ENCODE measurements at places on chromosomes 1 and 21.

DNA sequence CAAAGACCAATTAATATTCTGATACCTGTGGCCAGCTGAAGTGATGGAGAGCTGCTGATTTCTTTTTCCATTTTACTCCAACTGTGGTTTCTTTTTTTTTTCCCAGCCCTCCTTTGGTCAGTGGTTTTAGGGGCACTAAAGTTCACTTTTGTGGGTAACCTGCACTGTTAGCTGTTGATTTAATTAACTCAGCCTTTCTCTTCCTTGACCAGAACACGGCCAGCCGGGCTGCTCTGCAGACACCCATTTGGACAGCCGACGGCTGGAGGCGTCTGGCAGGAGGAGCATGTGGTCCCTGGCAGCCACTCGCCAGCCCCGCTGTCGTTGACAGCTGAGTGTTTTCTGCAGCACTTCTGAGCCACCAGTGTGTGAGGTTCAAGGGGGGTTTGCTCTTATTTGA, 136.2 kb upstream of the RUNX3 start:
- DNase-seq: no peak

- no peak for DNase-seq
Measured at GRCh38 chr1:94936861-94937620, 10.1 kb upstream of the CNN3 start.

GRCh38 chr1:119114786-119115185, 25.7 kb downstream of the WARS2 start:
- DNase-seq: no peak

- DNase-seq: no peak
Measured at GRCh38 chr1:204950353-204951001, 79.8 kb downstream of the NFASC start.

DNA sequence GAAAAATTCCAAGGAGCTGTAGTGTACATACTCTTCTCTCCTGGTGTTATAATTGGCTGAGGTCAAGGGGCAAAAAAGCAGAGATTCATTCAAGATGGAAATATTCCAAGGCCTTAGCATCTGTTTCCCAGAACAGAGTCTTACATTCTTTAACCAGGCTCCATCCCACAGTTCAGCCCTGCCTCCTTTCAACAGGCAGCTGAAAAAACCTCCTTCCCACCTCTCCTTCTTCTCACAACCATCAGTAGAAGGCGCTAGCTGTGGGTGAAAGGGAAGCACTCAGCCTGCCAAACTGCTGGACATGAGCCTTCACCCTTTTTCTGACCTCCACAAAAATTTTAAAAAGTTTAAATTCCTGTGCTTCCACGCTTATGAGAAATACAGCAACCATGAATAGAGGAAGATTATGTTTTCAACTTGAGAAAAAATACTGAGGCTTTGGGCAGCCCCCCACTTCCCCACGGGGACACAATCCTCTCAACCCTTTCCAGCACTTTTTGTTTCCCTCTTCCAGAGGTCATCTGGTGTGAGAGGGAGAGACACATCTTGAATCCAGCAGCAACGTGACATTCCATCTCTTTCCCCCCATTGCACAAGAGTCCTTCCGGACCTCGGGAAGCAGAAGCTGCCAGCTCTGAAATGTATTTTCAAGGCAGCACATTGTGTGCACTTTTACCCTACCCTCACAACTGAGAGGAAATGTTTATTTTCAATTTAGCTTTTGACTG, 43.2 kb upstream of the FMO2 start:
- DNase-seq: no peak

DNA sequence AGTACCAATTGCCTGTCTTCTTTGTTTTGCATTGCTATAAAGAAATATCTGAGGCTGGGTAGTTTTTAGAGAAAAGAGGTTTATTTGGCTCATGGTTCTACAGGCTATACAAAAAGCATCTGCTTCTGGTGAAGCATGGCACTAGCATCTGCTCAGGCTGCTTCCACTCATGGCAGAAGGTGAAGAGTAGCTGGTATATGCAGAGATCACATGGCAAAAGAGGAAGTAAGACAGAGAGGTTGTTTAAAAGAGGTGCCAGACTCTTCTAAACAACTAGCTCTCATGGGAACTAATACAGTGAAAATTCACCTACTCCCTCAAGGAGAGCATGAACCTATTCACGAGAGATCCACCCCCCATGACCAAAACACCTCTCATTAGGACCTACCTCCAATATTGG, 56.7 kb upstream of the GUCA2B start:
- no peak for DNase-seq

DNA sequence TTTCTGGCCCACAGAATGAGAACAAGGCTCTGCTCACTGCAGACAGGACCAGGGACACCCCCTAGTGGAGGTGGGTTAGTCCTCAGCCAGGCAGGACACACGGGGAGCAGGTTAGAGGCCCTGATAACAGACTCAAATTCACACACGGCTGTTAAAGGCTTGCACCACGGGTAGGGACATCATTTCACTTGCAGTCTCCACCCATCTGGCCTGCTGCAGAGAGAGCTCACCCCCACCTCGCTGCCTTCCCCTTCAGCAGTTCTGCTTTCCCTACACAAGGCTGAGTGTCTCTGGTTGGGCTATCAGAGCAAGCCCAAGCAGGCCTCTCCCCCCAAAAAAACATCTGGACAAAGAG, 20.6 kb downstream of the MEF2D start:
- DNase-seq: no peak

- DNase-seq: no peak
Measured at GRCh38 chr1:110341872-110342331, 2.7 kb downstream of the RBM15 start.

GRCh38 chr1:10541286-10541685, 66.5 kb downstream of the PEX14 start:
- no peak for DNase-seq

- DNase-seq: peak; percentile 1
Measured at GRCh38 chr1:67735806-67736627, 51.0 kb downstream of the GADD45A start.

GRCh38 chr1:95554408-95554807, 320.4 kb downstream of the RWDD3 start:
- DNase-seq: no peak

GRCh38 chr1:24555591-24556413, at the start of gene NCMAP:
Gene NCMAP, plus strand, starts transcription at chr1:24556087. Its CDS starts 39,344 bp downstream, at chr1:24595431.
- peak; percentile 60 for DNase-seq

- no peak for DNase-seq
Measured at GRCh38 chr1:63701187-63701586, 72.6 kb upstream of the ROR1 start.

DNA sequence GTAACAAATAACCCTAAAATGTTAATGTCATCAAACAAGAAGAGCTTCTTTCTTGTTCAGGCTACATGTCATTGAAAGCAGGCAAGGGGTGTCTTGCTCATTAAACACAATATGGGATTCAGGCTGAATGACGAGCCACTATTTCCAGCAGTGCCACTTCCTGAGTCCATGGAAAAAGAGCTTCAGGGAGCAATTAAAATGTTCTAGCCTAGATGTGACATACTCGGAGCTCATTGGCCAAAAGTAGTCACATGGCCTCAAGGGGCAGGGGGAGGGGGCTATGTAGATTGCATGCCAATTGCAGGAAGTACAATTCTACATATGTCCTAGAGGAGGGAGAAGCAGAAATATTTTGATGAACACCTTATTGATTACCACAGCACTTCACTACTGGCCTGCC, 685.3 kb upstream of the ADGRL2 start:
- no peak for DNase-seq

DNA sequence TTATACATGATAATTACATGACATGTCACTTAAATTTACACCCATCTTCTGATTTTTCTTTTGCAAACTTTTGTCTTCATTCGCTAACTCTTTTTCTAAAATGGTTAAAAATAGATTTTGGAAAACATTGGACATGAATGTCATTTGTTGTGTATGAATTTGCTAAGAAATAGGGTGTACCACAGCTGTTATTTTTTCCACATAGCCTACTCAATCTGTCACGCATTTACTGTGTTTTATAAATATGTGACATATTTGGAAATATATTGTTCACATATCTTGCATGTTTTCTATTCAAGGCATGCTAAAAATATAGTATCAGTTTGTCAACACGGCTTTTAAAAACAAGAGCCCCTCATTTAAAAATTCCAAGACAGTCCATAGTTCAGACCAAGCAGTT, 47.9 kb upstream of the TARBP1 start:
- DNase-seq: no peak

DNA sequence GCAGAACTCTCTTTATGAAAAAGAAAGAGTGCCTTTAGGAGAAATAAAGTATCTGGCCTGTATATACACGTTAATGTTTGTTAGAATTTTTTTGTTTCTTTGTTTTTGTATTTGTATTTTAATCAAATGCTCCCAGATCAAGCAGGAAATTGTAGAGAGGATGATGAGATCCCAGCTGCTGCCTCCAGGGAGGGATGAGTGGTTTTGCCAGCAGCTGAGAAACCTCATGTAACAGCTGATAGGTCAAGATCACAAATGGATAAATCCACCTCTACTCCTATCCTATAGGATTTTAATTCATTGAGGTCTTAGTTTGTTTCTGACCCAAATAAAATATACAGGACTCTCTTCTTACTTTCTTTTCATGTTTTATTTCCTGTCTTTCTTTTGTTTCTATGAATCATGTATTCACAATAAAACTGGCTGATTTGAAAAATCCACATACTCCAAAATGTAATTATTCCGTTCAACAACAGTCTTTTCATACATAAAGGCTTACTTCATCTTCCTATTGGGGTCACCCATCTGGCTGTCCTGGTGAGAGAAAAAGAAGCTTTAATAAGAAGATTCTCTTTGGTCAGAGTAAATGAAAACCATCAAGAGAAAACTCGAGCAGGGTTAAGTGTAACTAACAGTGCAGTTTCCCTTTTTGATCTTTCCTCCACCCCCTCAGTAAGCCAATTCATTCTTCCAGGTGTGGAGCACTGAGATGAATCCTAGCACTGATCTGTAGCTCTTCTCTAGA, 129.3 kb upstream of the PLPPR5 start:
- DNase-seq: no peak

- DNase-seq: no peak
Measured at GRCh38 chr1:6704746-6705145, 3.1 kb upstream of the DNAJC11 start.

GRCh38 chr1:9121496-9122409, 7.1 kb downstream of the GPR157 start:
- no peak for DNase-seq

DNA sequence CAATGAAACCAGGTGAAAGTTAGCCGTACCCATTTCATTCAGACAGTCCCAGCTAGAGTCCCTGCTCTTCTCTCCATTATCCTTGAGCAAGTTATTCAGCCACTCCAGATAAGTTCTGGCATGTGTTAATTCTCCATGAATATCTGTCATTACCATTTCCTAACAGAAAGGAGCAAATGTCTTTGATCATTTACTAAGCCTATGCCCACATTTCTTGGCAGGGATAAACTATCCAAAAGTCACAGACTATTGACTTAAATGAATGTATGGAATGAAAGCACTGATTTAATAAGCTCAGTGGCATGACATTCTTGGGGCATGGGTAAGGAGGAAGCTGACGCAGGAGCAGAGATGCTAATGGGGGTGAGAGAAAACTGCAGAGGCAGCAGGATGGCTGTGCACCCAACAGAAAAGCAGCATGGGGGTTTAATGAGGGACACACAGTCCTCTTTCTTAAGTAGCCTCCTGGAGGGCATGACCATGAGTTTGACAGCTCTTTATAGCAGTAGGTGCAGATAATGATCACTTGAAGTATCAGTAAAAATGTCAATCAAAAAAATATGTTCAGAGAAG, 17.6 kb upstream of the DHCR24 start:
- no peak for DNase-seq

GRCh38 chr21:43329711-43330269, 97.1 kb downstream of the SIK1 start:
- DNase-seq: no peak

DNA sequence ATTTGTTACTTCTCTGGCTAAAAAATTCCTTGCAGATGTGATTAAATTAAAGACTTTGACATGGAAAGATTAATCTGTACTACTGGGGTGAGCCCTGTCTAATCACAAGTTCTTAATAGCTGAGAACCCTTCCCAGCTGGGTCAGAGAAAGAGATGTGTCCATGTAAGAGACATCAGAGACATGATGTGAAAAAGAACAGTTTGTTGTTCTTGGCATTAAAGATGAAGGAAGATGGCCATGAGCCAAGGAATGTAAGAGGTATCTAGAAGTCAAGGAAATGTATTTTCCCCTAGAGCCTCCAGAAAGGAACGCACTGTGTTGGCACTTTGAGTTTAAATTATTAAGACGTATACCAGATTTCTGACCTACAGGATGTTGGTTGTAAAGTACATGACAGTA, 1271.5 kb upstream of the PRMT6 start:
- no peak for DNase-seq

GRCh38 chr1:14323568-14324247, 274.8 kb upstream of the KAZN start:
- no peak for DNase-seq

GRCh38 chr1:200223207-200223606, 186.6 kb downstream of the ZNF281 start:
- no peak for DNase-seq

DNA sequence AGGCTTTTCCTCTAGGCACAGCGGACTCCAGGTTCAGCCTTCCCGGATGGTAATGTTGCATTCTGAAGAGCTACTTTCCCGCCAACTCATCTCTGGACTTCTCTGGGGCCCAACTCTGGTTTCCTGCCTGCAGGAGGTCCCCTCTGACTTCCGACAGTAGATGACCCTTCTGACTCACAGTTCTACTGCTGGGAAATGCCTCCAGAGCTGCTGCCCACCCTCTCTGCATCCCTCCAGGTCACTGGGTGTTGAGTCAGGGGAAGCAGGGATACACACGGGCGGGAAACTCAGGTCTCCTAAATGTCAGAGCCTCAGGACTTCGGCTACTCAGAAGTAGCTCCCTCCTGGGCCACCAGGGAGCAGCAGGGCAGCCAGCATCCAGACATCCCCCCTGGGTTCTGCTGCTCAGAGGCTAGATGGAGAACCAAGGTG, 2.1 kb upstream of the KIF21B start:
- no peak for DNase-seq

DNA sequence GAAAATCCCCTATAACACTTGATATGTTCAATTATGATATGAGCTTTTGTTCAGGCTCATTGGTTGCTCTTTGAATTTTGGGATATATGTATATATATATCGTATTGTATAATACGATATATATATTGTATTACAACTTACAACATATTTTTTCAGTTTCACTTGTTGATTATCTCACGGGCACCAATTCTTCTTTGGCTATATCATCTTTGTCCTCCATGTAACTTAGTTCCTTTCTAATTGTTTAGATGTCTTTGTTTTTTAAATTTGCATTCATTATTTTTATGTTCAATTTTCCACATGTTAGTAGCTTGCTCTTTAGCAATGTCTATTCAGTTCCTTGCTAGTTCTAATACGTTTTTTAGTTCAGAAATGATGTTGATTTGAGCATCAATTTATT, 150.0 kb downstream of the BACH1 start:
- DNase-seq: no peak

- no peak for DNase-seq
Measured at GRCh38 chr1:41533731-41534080, 49.2 kb upstream of the EDN2 start.

DNA sequence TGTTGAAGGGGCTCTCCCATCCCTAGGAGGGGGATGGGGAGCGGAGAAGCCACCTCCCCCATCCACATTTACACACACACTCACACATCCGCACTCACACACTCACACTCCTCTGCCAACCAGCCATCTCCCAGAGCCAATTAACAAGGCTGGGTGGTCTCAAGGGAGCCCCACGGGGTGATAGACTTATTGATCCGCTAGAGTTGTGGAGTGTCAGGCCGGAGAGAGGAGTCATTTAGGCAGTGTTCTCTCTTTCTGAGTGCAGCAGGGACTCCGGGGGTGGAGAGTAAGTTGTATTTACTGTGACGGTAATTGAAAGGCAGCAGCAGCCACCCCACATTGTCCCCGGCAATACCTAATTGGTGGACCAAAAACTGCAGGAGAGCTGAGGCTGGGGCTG, 61.6 kb downstream of the KLHDC7A start:
- no peak for DNase-seq

GRCh38 chr1:94095112-94095637, 25.8 kb downstream of the ABCA4 start:
- DNase-seq: no peak
